ENCODE measurements at places on chromosomes 2 and 18.

- no peak for DNase-seq
Measured at GRCh38 chr2:70258532-70258875, 567 bp downstream of the PCYOX1 start.

DNA sequence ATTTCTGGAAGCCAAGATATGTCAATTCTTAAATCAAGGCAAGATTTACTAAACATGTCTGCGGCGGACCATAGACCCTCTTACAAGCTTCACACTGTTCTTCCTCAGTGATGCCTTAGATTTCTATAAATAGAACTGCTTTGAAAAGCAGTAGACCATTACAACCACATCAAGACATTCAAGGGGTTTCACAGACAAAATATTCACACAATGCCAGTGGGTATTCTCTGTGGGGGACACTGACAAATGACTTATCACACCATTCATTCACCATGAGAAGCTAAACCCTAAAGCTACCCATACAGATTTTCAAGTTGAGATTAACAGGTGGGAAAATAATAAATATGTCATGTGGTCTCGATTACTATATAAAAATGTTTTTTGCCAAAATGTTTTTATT, 15.9 kb upstream of the LRRTM4 start:
- no peak for DNase-seq

- no peak for DNase-seq
Measured at GRCh38 chr2:23432531-23432930, 47.6 kb downstream of the KLHL29 start.

DNA sequence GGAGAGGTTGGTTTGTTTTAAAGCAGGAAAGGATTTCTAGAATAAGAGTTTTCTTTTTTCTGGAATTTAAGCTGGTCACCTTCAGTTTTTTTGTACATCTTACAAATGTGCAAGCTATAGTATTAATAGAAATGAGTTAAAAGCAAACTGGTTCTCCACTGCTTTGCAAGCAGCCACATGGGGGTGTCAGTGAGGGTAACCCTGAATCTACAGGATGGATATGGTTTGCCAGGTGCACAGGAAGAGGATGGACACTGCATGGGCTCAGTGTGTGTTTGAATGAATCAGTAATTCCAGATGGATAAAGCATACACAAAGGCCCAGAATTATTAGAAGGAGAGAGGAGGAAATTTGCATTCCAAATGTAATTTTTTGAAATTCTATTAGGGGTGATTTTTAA, 89.0 kb downstream of the MAPRE2 start:
- DNase-seq = no peak

DNA sequence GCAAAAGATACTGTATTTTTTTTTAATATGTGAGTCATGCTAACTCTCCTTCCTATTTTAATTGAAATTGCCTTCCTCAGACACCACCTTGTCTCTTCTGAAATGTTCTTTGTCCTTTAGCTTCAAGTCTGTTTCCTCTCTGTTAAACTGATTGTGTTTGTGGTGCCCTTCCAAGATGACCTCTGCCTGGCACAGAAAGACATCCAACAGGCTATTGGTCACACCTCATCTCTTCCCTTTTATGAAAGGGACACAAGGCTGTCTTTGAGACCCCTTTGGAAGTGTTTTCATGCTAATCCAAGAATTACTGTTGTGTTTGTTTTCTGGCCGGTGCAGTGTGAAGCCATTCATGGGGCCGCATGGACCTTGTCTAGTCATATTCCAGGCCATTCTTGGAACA, 94.0 kb upstream of the PIK3C3 start:
- DNase-seq = no peak

DNA sequence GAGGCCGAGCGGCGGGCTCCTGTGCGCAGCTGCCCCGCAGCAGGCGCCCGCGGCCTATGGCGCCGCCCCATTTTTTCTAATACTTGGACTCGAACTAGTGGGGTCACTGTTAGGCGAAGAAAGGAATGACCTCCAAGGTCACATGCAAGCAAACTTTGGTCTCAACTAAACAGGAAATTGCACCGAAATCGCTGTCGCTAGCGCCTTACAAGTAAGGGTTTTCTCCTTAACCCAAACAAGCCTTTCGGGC, 339 bp downstream of the ACAA2 start:
- DNase-seq = no peak

DNA sequence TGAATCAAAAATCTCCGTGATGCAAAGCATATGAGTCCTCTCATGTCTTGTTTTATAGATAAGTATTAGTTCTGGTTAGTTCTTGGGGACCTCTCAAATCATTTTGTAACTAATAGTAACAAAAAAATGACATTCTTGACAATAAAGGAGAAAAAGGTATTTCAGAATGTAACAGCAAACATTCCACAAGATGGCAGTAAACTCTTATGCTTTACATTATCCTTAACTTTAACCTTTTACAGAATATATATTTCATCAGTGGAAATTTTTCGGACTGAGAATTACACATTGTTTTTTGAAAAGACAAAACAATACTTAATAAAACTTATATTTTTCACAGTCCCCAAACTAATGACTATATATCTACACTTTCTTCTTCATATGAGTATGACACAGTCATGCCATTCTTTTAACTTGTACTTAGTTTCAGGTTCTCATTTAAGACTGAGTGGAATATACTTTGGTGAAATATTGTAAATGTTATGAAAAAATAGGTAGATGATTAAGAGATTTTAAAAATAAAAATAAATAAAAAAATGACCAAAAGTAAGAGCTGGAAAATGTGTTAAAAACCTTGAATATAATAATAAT, 142.9 kb upstream of the NXPH2 start:
- peak; percentile 22 for DNase-seq

DNA sequence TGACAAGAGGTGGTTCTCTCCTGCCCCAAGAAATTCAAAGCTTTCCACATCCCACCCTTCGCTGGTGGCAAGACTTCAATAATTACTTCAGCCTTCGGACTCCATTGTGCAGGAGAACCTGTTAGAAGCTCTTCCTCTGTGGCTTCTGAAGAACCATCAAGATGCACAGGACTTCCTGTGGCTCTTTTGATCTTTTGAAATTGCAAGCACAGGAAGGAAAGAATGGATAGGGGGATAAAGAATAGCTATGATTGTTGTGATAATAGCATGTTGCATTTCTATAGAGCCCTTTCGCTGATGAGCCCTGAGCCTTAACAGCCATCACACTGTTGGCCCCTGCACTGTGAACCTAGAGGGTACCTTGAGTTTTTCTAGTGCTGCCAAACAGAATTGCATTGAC, 7.4 kb downstream of the EPAS1 start:
- DNase-seq = no peak
